ENCODE measurements at places on chromosomes 1 and 21.
A peak's percentile ranks its signal among the peaks of the same experiment; 100 is the strongest.

- DNase-seq = no peak
- H3K4me3 ChIP-seq = no peak overlapping the region
- no peaks in the 10 kb centered on the region for H3K27me3 ChIP-seq
- H3K36me3 ChIP-seq = no peaks in the 10 kb centered on the region
- no peak overlapping the region for H3K27ac ChIP-seq
These were observed 9.2 kb upstream of the BEND5 start for GRCh38 chr1:48785869-48786268.

DNA sequence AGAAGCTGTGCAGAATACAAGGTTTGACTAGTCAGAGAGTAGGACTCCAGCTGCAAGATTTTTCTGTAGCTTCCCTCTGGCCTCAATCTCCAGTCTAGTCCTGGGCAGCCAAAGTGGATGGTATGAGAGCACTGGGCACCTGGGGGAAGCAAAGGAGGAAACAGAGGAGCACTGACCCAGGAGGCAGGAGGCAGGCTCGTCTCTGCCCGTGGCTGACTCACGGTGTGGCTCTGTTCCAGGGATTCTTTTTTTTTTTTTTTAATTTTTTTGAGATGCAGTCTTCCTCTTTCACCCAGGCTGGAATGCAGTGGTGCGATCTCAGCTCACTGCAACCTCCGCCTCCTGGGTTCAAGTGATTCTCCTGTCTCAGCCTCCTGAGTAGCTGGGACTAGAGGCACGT is 4.1 kb upstream of the NPPB start:
- no peaks in the 10 kb centered on the region for H3K27me3 ChIP-seq
- no peak for DNase-seq
- no peaks in the 10 kb centered on the region for H3K36me3 ChIP-seq

DNA sequence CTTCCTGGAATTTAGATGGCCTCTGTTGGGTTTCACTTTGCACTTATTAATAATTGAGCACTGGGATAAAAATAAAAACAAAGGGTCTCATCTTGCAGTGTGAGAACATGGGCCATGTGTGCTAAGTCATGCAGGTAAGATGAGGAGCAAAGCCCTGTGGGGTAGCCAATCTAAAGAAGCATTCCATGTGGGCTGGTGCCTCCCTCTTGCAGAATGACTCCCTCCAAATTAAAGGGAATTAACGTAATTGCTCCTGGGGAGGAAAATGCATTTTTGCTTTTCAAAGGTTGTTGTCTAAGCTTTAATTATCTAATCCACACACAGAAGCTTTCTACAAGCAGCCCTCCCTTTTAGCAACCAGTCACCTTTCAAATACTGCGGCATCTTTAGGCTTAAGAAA is 69.8 kb downstream of the CDC14A start:
- peak overlapping the region; percentile 71 for H3K27ac ChIP-seq

DNA sequence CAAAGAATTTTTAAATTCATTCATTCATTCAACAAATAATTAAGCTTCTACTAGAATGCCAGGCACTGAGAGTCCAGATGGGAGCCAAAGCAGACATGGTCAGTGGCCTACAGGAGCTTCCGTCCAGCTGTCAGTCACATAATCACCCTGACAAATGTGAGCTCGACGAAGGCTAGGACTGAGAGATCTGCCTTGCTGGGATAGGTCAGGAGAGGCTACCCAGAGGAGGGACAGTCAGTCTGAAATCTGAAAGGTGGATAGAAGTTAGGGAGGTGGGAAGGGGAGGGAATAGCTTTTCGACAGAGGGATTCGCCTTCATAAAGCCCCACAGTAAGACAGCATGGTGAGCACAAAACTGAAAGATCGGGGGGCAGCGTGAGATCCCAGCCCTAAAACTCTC is 8.3 kb downstream of the EPHX1 start:
- no peaks in the 10 kb centered on the region for H3K27me3 ChIP-seq
- H3K4me3 ChIP-seq = no peak overlapping the region
- no peak for DNase-seq
- no peaks in the 10 kb centered on the region for H3K4me1 ChIP-seq
- H3K36me3 ChIP-seq = no peaks in the 10 kb centered on the region

- H3K27ac ChIP-seq = no peak overlapping the region
- no peak overlapping the region for H3K4me3 ChIP-seq
- DNase-seq = no peak
- H3K36me3 ChIP-seq = no peaks in the 10 kb centered on the region
These were observed 43.3 kb downstream of the BCAR3 start for GRCh38 chr1:93638307-93638847.

GRCh38 chr1:160850541-160850940 is 12.1 kb downstream of the CD244 start:
- peaks cover 7% of the 10 kb centered on the region for H3K4me1 ChIP-seq
- H3K27ac ChIP-seq = no peak overlapping the region
- H3K27me3 ChIP-seq = peaks cover 3% of the 10 kb centered on the region
- H3K36me3 ChIP-seq = no peaks in the 10 kb centered on the region
- H3K4me3 ChIP-seq = no peak overlapping the region

DNA sequence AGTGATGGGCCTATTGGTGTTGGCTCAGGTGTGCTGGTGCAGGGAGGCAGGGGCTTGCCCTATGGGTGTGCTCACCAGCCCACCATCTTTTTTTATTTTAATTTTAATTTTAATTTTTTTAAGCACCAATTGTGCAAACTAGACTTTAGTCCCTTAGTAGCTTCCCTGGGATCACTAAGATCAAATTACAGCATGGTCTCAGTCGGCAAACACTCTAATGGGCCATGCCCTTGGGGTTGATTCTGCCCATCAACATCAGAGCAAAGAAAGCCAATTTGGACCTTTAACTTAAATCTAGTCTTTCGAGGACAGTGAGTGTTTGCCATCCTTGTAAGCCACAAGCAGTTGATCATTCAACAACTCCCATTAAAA is 64.7 kb upstream of the KCNE2 start:
- DNase-seq = no peak
- H3K4me3 ChIP-seq = no peak overlapping the region
- H3K27me3 ChIP-seq = no peaks in the 10 kb centered on the region
- H3K36me3 ChIP-seq = no peaks in the 10 kb centered on the region
- H3K27ac ChIP-seq = no peak overlapping the region

GRCh38 chr1:81228926-81229325 is 571.8 kb upstream of the ADGRL2 start:
- no peak overlapping the region for H3K4me3 ChIP-seq
- no peaks in the 10 kb centered on the region for H3K36me3 ChIP-seq
- DNase-seq = no peak
- H3K4me1 ChIP-seq = no peaks in the 10 kb centered on the region
- no peak overlapping the region for H3K27ac ChIP-seq
- no peaks in the 10 kb centered on the region for H3K27me3 ChIP-seq

DNA sequence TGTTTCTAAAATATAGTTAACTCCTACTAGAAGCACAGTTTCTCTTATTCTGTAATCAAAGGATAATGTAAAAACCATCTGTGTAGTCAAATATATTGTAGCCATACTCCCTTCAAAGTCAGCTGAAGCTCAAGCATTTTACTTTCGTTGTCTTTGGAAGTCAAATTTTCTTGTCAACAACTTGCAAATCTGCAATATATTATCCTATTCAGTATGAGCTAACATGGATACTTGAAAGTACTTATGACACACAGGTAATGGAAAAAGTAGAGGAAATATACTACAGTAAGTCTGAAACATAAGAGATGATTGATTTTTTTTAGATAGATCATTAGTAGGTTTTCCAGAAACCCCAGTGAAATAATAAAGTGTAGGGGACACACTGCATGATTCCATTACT is 121.5 kb downstream of the COL24A1 start:
- H3K4me1 ChIP-seq = no peaks in the 10 kb centered on the region
- no peak for DNase-seq
- no peaks in the 10 kb centered on the region for H3K27me3 ChIP-seq

GRCh38 chr1:244280859-244281258 is 170.8 kb downstream of the ADSS2 start:
- no peaks in the 10 kb centered on the region for H3K36me3 ChIP-seq
- H3K27ac ChIP-seq = no peak overlapping the region
- DNase-seq = no peak
- H3K4me1 ChIP-seq = no peaks in the 10 kb centered on the region

DNA sequence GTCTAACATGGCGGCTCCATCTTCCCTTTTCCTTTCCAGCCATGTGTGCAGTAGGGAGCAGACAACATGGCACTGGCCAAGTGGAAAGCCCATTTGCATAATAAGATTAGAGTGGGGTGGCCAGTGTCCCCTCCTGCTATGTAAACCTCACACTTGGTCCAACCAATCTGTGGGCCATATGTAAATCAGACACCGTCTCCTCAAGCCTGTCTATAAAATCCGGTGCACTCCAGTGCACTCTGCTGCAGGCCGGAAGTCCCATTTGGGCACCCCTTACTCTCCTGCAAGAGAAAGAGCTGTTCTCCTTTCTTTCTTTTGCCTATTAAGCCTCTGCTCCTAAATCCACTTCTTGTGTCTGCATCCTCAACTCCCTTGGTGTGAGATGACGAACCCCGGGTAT is 44.1 kb downstream of the OLFML3 start:
- no peak overlapping the region for H3K4me3 ChIP-seq
- H3K36me3 ChIP-seq = no peaks in the 10 kb centered on the region
- DNase-seq = no peak
- H3K27ac ChIP-seq = no peak overlapping the region
- peaks cover 6% of the 10 kb centered on the region for H3K27me3 ChIP-seq
- no peaks in the 10 kb centered on the region for H3K4me1 ChIP-seq

DNA sequence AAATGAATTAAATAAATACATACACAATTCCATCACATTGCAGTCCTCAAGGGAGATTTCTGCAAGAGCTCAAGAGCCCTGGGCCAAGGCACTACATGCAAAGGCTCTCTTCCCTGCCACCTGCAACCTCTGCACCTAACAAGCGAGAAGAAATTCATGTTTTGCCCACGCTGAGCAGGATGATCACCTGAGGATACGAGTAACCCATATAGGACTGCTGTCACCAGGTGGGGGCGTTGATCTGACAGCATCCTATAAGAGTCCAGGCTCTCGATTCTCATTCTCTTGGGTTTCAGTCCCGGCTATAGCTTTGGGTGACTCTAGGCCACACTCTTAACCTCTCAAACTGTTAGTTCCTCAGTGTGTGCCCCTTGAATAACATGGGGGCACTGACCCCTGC is 18.7 kb upstream of the SPOCD1 start:
- peaks cover 22% of the 10 kb centered on the region for H3K4me1 ChIP-seq
- H3K27me3 ChIP-seq = peaks cover 2% of the 10 kb centered on the region
- H3K36me3 ChIP-seq = no peaks in the 10 kb centered on the region
- DNase-seq = no peak

GRCh38 chr1:87331365-87332241 is 2.9 kb downstream of the LMO4 start:
- H3K4me3 ChIP-seq = peak overlapping the region; percentile 76
- peaks cover 26% of the 10 kb centered on the region for H3K27me3 ChIP-seq
- H3K4me1 ChIP-seq = peaks cover 38% of the 10 kb centered on the region
- H3K36me3 ChIP-seq = no peaks in the 10 kb centered on the region
- DNase-seq = peak; percentile 42

- no peaks in the 10 kb centered on the region for H3K4me1 ChIP-seq
- no peak for DNase-seq
- no peak overlapping the region for H3K27ac ChIP-seq
- H3K27me3 ChIP-seq = peaks cover 3% of the 10 kb centered on the region
- no peaks in the 10 kb centered on the region for H3K36me3 ChIP-seq
- no peak overlapping the region for H3K4me3 ChIP-seq
These were observed 32.6 kb upstream of the LAMC1 start for GRCh38 chr1:182990413-182991144.

GRCh38 chr1:165162671-165163241 is 193.8 kb downstream of the LMX1A start:
- no peak overlapping the region for H3K4me3 ChIP-seq
- H3K36me3 ChIP-seq = no peaks in the 10 kb centered on the region
- no peak overlapping the region for H3K27ac ChIP-seq
- no peak for DNase-seq
- no peaks in the 10 kb centered on the region for H3K27me3 ChIP-seq
- no peaks in the 10 kb centered on the region for H3K4me1 ChIP-seq

GRCh38 chr1:82466891-82467290 is 666.2 kb downstream of the ADGRL2 start:
- no peak for DNase-seq
- H3K27me3 ChIP-seq = no peaks in the 10 kb centered on the region
- no peaks in the 10 kb centered on the region for H3K4me1 ChIP-seq
- no peak overlapping the region for H3K4me3 ChIP-seq

DNA sequence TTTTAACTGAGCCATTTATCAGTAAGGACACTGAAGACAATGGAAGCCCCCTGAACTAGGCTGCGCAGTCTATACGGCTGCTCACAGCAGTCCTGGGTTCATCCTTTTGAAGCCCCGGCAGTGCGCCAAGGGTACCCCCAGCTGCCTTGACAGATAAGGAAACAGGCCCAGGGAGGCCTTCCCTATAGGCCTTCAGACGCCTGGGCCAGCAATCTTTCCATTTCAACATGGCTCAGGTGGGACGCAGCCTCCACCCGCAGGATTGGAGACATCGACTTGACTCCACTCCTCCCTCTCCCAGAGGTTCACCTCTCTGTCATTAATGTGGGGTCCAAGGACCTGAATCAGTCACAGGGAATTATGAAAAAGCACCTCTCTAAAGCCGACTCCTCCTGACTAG is 2.8 kb upstream of the LYPD8 start:
- no peak for DNase-seq
- H3K4me1 ChIP-seq = no peaks in the 10 kb centered on the region
- H3K36me3 ChIP-seq = no peaks in the 10 kb centered on the region
- no peak overlapping the region for H3K27ac ChIP-seq

- no peaks in the 10 kb centered on the region for H3K4me1 ChIP-seq
- H3K36me3 ChIP-seq = no peaks in the 10 kb centered on the region
- no peaks in the 10 kb centered on the region for H3K27me3 ChIP-seq
- no peak for DNase-seq
- no peak overlapping the region for H3K27ac ChIP-seq
These were observed 249.6 kb downstream of the PLA2G4A start for GRCh38 chr1:187078321-187078720.

GRCh38 chr1:154878371-154879037 is 8.4 kb upstream of the KCNN3 start:
- peak; percentile 56 for DNase-seq
- H3K27me3 ChIP-seq = peaks cover 18% of the 10 kb centered on the region
- no peak overlapping the region for H3K27ac ChIP-seq
- no peaks in the 10 kb centered on the region for H3K4me1 ChIP-seq
- H3K36me3 ChIP-seq = no peaks in the 10 kb centered on the region
- H3K4me3 ChIP-seq = no peak overlapping the region

DNA sequence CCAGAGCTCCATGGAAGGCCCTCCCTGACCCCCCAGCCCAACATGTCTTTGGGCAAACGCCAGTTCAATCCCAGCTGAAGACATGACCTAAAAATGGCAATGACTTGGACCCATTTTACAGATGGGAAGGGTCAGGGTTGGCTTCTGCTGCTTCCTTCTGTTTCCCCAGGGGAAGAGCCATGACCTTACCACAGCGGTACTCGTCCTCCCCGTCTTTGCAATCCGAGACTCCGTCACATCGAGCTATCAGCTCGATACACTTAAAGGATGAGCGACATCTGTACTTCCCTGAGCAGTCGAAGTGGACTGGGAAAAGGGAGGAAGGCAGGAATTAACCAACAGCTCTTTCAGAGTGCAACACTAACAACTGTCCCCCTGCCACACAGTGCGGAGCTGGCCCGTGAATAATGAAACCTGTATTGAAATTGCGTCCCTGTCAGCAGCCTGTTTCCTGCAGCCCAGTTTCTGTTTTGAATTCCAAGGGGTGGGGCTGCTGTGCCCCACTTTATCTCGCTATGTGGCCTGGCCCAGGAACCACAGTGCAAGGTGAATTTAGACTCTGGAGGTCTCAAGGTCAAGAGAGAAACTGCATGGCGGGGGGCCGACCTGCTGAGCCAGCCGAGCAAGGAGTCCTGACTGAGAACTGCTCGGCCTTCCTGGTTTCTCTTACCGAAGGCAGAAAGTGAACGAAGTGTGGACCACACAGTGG is 7.0 kb downstream of the TMPRSS3 start:
- H3K4me3 ChIP-seq = no peak overlapping the region
- H3K27ac ChIP-seq = no peak overlapping the region
- DNase-seq = no peak
- no peaks in the 10 kb centered on the region for H3K27me3 ChIP-seq

Data from T-cell (primary cell).